Lower leg skin (tissue), 4 donors: ENCODE measurements at places on chromosomes 2 and 18.

- DNase-seq, result no peak
These were observed 26.9 kb downstream of the C18orf63 start for GRCh38 chr18:74342416-74343043.

- no peak for DNase-seq
These were observed 97.1 kb upstream of the PXDN start for GRCh38 chr2:1841461-1841860.

DNA sequence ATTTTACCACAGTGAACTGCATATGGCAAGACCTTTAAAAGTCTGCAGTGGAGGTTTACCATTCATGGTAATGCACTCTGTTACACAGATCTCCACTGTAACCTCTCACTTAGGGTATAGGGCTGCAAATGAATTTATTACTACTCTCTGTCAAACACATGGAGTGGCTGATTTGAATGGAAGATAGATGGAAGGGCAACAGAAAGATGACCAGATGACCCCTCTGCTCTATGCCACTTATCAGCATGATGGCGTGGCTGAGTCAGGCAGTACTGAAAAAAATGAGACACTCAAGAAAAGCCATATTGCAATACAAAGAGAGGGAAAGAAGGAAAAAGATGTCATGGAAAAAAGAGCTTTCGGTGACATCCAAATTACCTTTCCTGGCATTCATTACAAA lies 72.3 kb downstream of the ABCA12 start:
- DNase-seq, result no peak

DNA sequence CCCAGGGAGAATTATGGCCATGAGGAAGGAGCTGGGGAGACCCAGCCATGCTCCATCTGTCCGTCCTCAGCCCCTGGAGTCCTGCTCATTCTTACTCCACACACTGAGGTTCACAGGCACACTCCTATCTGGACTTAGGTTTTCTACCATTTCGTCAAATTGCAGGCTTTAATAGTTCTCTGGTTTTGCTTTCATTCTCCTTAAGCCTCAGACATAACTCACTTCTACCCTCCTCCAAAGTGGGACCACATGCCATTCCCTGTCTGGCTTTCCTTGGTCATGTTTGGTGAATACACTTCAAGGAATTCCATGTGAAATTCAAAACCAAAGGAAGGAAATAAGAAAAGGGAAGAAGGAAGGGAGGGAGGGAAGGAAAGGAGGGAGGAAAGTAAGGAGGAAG lies 115.7 kb downstream of the CMPK2 start:
- DNase-seq, result no peak

GRCh38 chr2:46118656-46119371 lies 178.4 kb upstream of the EPAS1 start:
- no peak for DNase-seq

GRCh38 chr2:238042090-238042489 lies 18.7 kb upstream of the SCLY start:
- DNase-seq, result no peak

DNA sequence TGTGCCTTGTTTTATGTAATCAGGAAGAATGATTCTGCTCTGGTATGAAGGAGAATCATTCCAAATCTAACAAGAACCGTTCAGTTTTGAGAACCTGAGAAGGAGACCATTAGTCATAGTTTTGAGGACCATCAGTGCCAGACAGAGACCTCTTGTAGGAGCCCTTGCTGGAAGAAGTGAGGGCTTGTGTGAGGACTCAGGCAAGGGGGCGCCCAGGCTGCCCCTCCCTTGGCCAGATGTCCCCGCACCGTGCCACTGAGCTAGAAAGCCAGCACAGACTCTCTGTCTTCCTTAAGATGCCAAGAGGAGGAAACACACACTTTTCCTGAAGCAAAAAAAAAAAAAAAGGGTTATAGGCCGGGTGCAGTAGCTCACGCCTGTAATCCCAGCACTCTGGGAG lies 55.7 kb upstream of the SLC39A10 start:
- no peak for DNase-seq

- DNase-seq, result no peak
These were observed 46.3 kb upstream of the VIT start for GRCh38 chr2:36650031-36650829.

DNA sequence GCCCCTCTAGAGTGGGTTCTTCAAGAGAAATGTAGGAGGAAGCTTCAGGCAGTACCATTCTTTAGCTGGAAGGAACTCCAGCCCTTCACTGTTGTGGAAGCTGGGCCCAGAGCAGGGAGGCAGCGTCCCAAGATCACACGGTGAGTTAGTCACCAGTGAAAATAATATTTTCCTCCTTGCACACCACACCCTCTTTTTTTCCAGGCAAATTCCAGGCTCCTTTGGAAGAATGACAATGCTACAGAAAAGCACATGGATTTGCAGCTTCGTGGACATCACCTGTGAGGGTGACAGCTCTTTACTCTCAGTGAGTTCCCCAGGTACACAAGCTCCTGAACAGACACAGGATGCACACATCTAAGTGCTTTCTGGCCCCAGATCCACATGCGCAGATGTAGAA lies 157.1 kb downstream of the COL6A3 start:
- peak; percentile 65 for DNase-seq

GRCh38 chr2:5520463-5520972 lies 171.7 kb upstream of the SOX11 start:
- no peak for DNase-seq

DNA sequence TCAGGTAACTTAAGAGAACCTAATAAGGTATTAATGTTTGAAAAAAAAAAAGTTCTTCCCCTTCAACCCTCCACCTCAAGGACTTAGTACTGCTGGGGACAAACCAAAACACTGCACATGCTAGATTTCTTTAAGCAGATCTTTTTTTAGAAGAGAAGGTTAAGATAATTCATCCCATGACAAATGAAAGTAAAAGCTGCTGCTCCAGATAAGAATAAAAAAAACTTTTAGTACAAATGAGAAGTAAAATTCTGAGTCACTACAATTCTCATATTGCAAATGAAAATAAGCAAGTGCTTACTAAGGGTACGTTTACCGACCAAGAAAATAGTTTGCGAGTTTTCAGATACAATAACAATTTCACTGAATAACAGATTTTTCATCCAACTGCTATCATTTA lies 8.9 kb downstream of the STAM2 start:
- no peak for DNase-seq

DNA sequence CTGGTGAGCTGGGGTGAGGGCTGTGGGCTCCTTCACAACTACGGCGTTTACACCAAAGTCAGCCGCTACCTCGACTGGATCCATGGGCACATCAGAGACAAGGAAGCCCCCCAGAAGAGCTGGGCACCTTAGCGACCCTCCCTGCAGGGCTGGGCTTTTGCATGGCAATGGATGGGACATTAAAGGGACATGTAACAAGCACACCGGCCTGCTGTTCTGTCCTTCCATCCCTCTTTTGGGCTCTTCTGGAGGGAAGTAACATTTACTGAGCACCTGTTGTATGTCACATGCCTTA lies 10.5 kb downstream of the PROC start:
- DNase-seq, result no peak

DNA sequence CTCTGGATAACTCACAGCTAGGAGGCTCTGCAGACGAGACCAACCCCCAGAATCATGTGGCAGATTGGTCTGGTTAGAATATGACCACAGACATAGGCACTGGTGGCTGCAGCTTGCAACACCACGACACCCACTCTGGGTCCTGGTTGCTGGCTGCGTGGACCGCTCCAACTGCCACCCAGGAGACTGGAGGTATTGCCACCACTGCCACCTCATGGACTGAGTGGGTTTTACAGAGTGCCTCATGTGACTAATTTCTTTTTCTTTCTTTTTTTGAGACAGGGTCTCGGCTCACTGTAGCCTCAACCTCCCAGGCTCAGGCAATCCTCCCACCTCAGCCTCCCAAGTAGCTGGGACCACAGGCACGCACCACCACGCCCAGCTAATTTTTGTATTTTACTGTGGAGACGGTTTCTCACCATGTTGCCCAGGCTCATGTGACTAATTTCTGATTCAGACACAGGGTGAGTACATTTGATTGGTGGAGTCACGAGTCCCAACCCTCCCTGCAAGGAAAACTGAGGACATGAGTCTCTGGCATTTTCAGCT lies 29.9 kb upstream of the NT5DC4 start:
- DNase-seq, result peak; percentile 53

- DNase-seq, result peak; percentile 53
These were observed 26.9 kb upstream of the INSIG2 start for GRCh38 chr2:118061135-118061955.

DNA sequence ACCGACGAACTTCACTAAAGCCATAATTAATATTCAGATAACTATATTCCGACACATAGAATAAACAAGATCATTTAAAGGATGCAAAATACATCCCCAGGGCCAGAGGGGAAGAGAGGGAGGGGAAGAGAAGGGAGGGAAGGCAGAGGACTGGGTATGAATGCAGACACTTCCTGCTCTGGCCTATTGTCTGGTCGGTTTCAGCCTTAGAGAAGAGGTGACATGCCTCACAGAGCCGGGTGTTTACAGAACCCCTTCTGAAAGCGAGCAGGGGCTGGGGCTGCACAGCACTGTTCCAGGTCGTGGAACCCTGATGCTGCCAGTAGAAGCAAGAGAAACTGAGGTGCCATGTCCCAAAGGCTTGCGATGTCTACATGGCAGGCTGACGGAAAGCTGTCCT lies 31.0 kb downstream of the CELF4 start:
- no peak for DNase-seq

GRCh38 chr2:54979321-54980044 lies 70.8 kb downstream of the RTN4 start:
- no peak for DNase-seq

- no peak for DNase-seq
These were observed 9.6 kb downstream of the HOXD8 start for GRCh38 chr2:176138923-176139660.

DNA sequence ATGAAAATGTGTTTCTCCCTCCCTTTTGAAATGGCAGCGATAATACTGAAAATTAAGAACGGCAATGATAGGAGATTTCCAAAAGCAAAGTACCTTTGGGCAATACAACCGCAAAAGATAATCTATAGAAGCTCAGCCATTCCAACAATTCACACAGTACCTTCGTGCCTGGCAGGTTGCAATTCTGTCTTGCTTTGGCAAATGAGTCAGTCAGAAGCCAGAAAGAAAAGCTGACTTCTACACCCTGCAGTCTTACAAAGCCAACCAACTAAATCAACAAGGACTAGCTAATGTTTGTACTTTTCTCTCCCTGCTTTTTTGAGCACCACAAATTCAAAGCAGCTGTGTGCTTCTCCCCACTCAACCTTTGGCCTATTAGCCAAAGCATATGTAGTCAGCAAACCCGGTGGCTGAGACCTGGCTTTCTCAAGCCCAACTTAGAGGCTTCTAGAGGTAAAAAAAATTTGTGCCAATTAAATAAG lies 25.7 kb upstream of the ID2 start:
- DNase-seq, result no peak

DNA sequence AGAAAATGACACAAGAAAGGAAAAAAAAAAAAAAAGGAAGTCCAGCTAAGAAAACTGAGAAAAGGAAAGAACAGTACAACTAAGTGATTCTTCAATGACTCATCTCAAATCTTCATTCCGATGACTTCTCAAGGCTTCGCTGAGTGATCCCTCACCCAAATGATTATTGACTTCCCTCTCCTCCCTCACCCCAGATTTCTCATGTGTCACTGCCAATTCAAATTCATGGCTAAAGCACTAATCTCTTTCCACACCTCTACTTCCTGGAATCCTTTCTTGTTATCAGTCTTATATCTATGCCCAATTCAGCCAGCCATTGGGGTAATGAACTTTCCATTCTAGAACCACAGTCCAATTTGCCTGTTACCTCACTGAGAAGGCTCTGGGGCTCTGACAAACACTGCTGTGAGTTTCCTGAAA lies 7.2 kb upstream of the ABCB11 start:
- no peak for DNase-seq

DNA sequence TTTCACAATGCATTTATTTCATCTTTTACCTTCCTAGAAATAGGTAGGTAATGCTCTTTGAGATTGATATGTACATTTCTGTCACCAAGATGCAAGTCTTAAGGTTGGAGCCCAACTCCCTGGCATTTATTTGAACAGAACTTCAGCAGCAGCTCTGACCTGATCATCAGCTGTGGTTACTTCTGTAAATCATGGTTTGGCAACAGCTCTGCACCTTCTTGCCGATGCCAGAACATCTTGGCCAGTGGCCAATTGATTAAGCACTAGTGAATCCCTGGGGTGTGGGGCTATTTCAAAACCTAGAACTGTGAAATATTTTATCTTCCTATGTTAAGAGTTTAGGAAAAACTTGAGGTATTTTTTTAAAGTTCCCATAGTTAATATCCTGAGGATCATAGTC lies 124.8 kb upstream of the NYAP2 start:
- no peak for DNase-seq

- DNase-seq, result no peak
These were observed 6.7 kb downstream of the PPIG start for GRCh38 chr2:169590804-169591203.

DNA sequence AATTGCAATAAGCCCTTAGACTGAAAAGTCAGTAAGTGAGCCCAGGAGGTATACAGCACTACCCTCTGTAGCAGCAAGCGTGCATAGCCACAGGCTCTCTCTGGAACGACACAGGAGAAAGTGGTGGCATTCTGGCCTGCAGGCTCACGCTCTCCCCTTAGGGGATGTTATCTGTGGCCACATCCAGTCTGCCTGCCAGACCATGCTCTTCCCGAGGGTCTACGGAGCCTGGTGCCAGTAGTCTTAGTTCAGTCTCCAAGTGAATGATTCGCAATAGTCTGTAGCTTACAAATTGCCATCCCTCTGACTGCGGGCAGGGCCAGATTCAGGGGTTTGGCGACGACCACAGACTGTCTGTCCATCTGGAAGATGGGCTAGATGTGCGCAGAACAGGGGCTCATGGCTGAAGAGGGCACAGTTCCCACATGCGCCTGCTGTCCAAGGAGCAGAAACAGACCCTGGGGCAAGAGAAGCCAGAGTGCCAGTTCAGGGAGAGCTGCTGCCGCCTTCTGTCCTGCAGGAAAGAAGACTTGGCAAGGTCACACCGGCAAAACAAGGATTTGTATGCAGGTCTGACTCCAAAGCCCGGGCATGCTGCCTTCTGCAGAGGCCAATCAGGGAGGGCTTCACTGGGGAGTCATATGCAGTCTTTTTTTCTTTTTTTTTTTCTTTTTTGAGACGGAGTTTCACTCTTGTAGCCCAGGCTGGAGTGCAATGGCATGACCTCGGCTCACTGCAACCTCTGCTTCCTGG lies 3.5 kb upstream of the KLF11 start:
- peak; percentile 92 for DNase-seq
